ENCODE measurements at places on chromosomes 16 and 17.

DNA sequence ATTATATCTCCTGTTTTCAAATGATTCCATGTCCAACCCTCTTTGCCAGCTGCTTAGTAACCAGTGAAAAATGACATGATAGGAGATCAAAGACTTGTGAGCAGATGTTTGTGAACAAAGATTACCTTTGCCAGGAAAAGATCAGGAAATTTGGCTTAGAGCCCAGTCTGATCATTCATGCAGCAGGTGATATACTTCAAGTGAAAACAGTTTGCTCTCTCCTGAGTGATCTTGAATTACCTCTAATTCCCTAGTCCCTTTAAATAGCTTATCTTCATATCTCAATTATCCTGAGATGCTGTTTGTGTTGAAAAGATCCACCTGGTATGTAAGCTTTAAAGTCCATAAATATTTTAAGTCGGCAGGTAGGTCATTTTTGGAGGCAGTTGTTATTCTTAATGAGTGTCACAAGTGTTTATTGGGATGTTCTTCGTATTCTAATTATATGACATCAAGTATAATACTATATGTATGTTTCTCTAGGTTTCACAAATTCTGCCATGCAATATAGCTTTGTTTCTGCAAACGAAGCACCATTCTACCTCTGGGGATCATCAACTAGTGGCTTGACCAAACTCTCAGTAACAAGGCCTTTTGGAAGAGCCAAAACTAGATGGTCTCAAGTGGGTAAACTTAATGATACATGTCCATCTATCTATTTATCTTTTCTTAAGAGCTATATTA, 13.2 kb upstream of the VPS35L start:
- no peak for DNase-seq

- no peak for DNase-seq
Measured at GRCh38 chr17:46742565-46743270, 75.8 kb downstream of the WNT3 start.

DNA sequence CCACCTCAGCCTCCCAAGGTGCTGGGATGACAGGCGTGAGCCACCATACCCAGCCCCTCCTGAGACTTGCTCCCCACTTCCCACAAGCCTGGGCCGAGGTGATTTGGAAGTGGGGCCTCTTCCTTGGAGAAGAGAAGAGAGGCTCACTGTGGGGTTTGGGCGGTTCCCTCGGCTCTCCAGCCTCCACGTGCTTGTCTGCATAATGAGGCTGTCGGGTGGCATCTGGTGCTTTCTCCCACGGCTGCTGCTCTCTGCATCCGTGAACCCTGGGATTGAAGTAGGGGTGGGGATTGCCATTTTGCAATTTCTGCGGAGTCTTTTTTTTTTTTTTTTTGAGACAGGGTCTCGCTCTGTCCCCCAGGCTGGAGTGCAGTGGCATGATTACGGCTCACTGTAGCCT, 101.4 kb downstream of the RAP1GAP2 start:
- DNase-seq = no peak

DNA sequence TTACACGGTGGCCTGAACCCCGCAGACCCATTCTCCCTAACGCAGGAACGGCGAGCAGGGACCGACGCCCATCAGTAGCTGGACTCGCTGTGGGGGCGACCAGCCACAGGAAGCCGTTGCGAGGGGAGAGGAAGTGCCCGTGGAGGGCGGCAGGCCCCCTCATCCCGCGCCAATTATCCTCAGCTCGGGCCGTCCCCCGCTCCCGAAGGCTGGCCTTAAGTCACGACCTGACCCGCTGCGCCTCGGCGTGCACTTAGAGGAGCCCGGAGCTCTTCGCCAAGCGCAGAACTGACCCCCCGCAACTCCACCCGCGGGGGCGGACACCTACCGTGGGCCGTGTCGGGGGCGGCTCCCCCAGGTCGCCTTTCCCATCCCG, 401 bp downstream of the ARL16 start:
- DNase-seq = no peak

DNA sequence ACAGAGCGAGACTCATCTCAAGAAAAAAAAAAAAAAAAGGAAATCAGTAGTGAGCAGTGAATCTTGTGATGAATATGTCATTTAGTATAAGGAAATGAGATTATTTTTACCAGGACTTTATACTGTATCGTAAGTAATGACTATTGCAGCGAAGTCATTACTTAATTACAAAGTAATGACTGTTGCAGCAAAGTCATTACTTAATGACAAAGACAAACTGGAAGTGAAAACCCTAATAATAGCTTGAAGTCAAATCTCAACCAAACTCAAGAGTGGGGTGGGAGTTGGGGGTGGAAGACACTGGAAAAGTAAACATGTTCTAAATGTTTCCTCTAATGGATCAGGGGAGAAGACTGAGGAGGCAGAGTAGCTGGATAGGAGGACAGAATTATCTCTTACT, 76.5 kb downstream of the ARHGAP44 start:
- no peak for DNase-seq

DNA sequence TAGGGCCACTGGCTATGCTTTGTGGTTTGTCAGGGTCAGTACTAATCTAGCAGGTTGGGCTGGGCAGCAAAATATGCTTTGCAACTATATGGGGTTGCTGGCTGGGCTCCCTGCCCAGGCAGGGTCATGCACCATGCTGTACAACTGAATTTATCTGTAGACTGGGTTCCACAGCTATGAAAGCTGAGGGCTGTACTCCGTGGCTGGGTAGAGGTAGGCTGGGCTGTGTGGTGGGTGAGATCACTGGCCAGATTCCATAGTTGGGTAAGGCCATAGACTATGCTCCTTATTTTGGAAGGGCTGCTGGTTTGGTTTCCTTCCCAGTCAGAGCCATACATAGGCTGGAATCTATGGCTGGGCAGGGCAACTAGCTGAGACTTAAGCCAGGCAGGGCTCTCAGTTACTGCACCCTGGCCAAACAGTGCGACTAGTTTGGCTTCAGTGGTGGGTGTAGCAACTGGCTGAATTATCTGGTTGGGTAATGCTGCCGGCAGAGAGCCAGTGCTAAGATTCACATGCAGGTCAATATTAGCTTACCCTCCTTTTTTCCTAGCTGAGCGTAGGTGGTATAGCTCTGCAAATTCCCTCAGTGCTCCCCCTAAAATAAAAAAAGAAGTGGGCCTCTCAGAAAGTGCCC, 769.1 kb upstream of the CDH8 start:
- no peak for DNase-seq

- no peak for DNase-seq
Measured at GRCh38 chr17:11545002-11545401, 53.3 kb upstream of the DNAH9 start.

GRCh38 chr16:70490261-70490660, 33.1 kb downstream of the COG4 start:
- DNase-seq = no peak

- DNase-seq = no peak
Measured at GRCh38 chr17:29007456-29007855, 1.6 kb upstream of the SEZ6 start.

GRCh38 chr17:82474223-82475010, 15.9 kb downstream of the NARF start:
- no peak for DNase-seq

All from GM12891 (cell line).